ENCODE measurements at places on chromosomes 16 and 17.
A peak's percentile ranks its signal among the peaks of the same experiment; 100 is the strongest.

DNA sequence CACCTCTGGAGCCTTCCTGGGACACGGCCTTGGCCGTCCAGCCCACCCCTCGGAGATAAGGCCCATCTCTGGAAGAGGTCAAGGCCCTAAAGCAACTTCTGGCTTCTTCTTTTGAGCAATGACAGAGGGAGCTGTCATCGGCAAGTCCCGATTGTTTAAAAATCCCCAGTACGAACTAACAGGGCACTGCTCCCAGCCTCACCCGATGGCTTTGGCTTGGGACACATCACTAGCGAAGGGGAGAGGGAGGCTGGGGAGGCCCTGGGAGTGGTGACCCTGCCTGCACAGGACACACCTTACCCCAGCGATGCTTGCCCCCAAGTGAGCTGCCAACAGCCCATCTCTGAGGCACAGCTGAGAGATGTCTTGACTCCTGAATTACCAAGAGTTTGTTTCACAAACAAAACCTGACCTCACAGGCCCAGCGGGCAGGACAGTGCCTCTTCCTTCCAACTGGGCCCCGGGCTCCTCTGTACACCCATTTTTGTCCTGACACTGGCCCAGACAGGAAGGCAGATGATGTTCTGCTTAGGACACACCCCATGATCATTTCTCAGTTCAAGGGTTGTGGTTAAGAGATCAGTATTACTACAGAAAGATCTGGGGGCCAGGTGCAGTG is 4.8 kb downstream of the SYNGR2 start:
- DNase-seq = no peak

DNA sequence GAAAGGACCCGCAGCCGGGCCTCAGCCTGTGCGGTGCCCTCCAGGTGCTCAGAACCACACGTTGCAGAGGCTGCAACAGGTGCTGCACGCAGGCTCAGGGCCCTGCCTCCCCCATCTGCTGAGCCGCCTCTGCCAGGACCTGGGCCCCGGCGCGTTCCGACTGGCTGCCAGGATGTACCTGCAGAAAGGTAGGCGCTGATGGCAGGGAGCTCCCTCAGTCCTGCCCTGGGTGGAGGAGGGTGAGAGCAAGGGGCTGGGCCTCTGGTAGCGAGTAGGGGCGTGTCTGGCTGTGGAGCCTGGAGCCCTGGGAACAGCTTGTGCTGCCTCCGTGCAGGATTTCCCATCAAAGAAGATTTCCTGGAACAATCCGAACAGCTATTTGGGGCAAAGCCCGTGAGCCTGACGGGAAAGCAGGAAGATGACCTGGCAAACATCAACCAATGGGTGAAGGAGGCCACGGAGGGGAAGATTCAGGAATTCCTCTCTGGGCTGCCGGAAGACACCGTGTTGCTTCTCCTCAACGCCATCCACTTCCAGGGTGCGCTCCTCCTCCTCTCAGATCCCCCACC is 4.4 kb downstream of the SERPINF2 start:
- DNase-seq = no peak

- no peak for DNase-seq
Observed at GRCh38 chr17:36524428-36524876, 10.2 kb downstream of the MYO19 start.

DNA sequence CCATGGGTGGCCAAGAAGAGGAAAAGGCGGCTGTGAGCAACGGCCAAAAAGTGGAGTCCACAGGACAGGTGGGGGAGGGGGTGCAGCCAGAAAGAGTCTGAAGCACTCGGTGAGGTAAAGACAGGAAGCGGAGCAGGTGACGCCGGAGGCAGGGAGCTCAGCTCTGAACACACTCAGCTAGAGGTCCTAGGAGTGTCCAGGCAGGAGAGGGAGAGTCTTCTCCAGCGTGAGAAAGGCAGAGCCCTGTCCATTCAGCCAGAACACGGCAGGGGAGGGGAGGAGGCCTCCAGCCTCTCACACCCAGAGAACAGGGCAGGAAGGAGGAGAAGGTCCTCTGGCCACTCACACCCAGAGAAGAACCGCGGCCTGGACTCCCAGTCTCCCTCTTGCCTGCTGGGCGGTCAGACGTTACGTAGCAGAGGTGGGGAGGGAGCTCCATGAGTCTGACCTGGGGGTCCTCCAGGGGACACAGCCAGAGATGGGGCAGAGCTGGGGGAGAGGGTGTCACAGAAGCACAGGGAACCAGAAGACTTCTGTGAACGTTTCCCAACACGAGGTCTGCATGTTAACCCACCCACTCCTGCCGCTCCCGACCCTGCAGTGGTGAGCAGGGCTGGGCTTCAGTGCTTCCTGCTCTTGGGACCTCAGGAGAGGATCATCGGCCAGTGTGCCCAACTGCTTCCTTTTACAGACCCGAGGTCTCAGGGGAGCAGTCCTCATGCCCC is 89.2 kb downstream of the ABR start:
- DNase-seq = no peak

DNA sequence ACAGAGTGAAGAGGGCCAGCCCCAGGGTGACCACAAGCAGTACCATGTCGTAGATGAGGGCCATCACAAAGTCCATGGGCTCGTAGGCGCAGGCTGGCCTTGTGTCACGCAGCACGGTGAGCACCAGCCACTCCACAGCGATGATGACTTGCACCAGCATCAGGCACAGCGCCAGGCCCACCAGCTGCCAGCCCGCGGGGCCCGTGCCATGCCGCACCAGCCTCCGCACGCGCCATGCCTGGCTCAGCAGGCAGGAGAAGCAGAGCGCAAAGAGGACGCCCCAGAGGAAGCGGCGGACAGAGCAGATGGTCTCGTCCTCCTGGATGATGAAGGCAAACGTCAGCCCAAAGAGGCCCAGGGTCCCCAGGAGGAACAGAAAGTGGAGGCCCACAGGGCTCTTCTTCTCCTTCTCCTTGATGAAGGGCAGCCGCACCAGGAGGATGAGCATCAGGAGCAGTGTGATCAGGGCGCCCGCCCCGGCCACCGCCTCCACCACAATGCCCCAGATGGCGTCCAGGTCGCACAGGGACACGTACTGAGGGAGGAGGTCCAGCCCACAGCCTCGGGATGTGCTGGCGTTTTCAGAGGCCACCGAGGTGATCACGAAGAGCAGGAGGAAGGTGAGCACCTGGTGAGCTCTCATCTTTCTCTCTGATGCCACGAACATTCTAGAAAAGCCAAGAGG is 12.3 kb downstream of the GPRC5B start:
- no peak for DNase-seq

DNA sequence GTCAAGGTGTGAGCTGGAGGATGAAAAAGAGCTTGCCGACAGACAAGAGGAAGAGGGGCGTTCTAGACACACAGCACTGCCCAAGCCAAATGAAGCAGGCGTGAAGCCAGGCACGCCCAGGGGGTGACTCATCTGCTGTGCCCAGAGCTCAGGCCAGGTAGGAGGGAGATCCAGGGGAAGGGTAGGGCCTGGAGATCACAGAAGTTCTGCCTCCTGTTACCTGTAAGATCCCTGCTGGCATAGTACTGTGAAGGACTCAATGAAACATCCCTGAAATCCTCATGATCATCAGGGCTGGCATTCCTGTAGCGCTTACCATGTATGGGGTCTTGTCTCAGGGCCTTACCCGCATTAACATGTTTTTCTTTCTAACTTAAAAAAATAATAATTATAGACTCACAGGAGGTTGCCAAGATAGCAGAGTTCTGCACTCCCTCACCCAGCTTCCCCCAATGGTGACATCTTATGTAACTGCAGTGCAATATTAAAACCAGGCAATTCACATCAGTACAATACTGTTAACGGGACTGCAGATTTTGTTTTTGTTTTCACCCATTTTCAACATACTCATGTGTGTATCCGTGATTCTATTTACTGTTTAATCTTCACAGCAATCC is 158.6 kb downstream of the XYLT1 start:
- DNase-seq = no peak

DNA sequence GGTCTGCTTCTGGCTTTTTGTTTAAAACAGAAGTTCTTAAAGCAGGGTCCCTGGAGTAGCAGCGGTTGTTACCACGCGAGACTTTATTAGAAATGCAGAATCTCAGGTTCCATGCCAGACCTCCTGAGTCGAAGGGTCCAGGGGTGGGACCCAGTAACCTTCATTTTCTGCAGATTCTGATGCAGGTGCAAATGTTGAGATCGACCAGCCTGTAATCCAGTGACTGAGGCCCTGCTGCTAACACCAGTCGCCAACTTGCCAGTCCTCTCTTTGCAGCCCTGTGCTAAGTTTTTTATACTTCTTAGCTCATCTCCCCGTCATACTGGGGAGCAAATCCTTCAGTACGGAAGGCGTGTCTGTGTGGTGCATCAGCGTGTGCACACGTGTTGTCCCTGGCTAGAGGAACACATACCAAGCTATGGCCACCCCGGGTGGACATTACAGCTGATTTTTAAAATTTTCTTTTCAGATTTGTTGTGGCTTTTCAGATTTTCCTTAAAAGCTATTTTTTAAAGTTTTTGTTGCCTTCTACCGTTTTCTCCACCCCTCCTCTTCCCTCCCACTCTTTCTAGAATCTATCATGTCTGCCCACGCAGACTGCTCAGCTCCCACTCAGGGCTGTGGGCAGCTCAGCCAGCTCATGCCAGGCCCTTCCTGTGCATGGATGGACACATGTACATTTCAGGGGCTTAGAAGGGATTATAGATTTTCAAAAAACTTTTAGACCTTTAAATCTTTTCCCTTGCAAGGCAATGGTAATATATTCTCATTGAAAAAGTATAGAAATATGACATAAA is 57.7 kb downstream of the MEAK7 start:
- no peak for DNase-seq

- DNase-seq = no peak
Observed at GRCh38 chr16:47734987-47735594, 274.0 kb downstream of the PHKB start.

DNA sequence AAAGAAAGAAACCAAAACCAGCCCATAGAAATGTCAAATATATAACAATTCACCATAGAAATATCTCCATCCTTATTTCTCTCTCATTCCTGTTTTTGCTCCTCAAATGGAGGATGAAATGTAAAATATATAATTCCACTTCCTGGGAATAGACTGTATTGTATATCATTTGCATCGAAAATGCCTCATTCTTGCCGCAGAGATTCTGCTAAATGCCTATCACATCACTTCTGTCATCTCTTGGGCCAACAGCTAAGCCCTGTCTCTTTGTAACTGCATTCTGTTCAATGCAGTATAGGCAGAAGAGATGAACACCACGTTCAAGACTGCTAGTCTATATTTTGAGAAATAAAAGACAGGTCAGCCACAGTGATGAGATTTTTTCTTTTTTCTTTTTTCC is 956.3 kb upstream of the SOX9 start:
- no peak for DNase-seq

DNA sequence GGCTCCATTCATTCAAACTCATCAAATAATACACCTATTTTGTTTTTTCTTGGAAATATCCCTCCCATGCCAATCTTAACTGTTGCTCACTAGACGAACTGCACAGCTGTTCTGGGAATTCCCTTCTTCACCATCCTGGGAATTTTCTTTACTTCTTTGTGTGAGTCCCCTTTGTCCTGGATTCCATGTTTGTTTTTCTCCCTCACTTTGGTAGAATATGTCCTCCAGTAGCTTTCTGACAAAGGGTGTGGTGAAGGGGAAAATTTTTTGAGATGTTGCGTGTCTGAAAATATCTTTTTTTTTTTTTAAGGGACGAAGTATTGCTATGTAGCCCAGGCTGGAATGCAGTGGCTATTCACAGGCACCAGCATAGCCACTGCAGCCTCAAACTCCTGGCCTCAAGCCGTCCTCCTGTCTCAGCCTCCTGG is 17.2 kb upstream of the UTP6 start:
- no peak for DNase-seq

DNA sequence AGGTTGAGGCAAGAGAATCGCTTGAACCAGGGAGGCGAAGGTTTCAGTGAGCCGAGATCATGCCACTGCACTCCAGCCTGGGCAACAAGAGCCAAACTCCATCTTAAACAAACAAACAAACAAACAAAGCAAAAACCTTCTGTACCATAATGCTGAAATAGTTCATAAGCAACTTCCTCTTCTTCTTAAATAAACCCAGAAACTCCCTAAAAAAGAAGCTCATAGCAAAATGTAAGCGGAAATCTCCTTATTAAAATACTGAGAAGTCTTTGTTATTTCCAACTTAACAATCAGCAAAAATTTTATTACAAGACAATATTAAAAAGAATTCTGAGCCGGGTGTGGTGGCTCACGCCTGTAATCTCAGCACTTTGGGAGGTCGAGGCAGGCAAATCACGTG is 82.8 kb downstream of the FBXL20 start:
- DNase-seq = no peak

DNA sequence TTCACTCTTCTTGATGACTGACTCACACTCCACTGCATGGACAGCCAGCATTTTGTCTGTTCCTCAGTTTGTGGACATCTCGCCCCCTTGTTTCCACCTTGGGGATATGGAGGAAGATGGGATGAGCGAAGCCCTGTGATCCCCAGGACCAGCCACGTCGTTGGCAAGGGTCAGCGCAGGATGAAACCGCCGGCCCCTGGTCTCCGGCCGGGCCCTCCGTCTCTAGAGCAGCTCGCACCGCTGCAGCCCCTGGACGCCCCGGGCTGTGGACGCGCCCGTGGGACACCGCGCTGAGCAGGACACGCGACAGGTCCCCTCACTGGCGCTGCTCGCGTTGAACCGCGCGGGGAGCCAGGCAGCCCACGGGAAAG is 604 bp upstream of the ZC3H18 start:
- DNase-seq = peak; percentile 35

GRCh38 chr17:19348806-19349205 is 13.7 kb downstream of the B9D1 start:
- no peak for DNase-seq

DNA sequence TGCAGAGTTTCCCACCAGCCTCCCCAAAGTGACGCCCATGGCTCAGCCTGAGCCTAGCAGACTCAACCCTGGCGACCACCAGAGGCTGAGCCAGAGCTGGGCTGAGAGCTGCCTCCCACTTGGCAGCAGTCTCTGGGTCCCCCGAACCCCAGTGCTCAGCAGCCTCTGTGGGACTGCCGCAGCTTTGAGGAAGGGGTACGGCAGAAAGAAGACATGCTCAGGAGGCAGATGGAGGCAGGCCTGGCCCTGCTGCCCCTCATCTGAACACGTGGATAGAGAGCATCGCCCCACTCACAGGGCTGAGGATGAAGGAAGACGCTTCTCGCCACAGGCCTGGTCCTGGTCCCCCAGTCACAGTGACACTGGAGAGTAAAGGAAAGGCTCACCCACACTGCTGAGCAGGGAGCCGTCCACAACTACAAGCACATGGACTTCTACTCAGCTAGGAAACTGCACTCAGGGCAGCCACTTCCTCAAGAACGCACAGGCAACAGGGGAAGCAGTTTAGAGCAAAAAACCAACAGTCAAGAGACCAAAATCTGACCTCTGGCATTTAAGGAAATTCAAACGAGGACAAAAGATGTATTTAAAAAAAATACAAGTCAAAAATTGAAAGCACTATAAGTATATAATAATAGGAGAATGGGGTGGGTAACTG is 45.2 kb upstream of the GSG1L start:
- DNase-seq = no peak

DNA sequence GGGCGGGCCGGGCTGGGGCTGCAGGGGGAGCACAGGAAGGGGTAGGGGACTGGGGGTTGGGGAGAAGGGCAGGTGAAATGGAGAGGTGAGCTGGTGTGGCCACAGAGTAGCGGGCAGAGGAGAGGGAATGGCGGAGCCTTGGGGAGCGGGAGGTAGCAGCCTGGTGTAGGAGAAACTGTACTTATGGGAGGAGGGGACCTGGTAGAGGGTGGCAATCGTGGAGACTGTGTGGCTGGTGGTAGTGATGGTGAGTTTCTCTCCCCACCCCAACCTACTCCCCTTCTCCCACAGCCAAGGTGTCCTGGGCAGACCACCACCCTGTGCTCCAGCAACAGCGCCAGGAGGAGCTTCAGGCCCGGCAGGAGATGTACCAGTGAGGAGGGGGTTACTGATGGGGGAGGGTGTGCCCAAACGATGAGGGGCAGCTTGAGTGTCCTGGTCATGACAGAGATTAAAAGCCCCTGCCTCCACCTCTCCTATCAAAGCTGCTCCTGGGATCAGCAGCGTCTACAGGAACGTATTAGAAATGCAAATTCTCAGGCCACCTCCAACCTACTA is 831 bp downstream of the ALOX15B start:
- DNase-seq = no peak

Measured in hematopoietic multipotent progenitor cell treated with erythropoietin and hydrocortisone succinate and interleukin-3 and kit ligand, for 8 days (in vitro differentiated cells).